CD4-positive, alpha-beta T cell treated with Interferon alpha-2 for 1 hour (primary cell): ENCODE measurements at places on chromosomes 7 and 10.
A peak's percentile ranks its signal among the peaks of the same experiment; 100 is the strongest.

- no peak for DNase-seq
Measured at GRCh38 chr7:97007583-97007861, 2.2 kb downstream of the DLX6 start.

- DNase-seq: no peak
Measured at GRCh38 chr10:69468751-69469089, 17.5 kb downstream of the TSPAN15 start.

- DNase-seq: no peak
Measured at GRCh38 chr10:46304062-46304461, 17.3 kb downstream of the ANTXRL start.

DNA sequence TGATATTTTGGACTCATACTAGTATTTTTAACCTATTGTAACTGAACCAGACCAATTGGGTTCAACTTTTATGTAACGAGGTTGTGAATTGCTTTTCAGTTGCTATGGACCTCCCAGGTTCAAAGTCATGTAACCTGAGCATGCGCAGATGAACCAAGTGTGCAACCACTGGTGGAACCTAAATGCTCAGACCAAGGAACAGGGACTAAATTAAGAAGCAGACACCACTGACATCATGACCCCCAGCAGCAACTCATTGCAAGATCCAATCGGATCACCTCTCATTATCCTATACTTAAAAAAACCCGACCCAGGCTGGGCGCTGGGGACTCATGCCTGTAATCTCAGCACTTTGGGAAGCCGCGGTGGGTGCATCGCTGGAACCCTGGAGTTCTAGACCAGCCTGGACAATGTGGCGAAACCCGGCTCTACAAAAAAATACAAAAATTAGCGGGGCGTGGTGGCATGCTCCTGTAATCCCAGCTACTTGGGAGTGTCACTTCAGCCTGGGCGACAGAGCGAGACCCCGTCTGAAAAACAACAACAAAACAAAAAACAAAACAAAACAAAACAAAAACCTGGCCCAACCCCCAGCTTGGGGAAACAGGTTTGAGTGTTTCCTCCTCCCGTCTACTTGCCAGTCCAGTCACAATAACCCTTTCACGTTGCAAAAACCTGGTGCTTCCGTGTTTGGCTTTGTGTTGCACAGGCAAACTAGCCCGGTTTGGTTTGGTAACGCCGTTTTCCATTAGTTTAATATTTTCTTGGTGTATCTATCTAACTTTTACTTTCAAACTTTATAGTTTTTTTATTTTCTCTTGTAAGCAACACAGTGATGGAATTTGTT, 11.3 kb upstream of the ZNF518A start:
- DNase-seq: no peak

DNA sequence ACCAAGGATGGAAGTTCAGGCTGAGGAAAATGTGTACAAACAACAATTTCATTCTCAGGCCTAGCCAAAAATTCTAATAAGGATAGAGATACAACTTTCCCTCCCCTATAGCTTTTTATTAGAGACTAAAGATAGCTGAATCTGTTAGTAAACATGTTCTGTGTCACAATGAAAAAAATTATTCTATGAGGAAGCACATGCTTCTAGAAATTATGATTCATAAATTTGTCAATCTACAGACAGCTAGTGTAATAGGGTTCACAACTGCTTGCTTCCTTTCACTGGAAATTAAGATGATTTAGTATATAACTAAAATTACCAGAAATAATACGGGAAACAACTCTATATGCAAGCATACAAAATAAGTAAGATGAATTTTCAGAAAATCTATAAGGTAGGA, 56.6 kb downstream of the CCDC3 start:
- no peak for DNase-seq

GRCh38 chr10:15859509-15859905, 800 bp downstream of the MINDY3 start:
- no peak for DNase-seq

GRCh38 chr7:147014286-147014955, 897.8 kb downstream of the CNTNAP2 start:
- DNase-seq: no peak

- DNase-seq: no peak
Measured at GRCh38 chr7:10718768-10719167, 254.9 kb upstream of the PHF14 start.

DNA sequence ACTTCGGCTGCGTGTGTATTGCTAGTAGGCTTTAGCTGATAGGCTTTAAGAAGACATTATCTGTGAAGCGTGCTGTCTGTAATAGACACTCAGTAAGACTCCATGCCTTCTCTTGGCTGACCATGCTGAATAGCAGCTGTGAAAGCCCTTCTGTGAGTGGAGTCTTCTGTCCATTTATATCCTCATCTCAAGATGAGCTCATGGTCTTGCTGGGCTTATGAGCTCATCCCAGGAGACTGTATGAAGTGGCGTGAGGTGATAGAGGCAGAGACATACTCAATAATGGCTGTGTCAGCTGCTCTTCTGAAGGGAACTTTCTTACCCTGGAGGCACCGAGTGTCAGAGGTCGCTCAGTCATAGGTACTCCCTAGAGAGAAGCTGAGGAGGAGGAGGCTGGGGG, 111.5 kb downstream of the SH2D4B start:
- no peak for DNase-seq

DNA sequence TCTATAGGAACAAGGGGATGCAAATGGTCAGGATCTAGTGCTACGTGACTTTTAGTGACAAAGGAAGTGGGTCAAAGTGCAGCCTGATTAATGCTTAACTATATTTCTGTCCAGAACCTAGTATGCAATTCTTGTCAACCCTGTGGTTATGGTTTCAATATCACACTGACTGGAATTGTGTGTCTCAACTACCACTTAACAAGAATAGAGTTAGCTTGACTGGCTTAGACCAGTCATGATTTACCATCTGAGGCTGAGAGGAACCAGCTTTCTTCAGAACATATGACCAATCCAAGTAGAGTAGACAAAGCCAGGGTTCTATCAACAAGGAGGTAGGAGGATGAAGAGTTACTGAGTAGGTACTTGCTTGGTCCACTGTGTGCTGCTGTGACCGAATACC, 54.4 kb downstream of the MYPN start:
- no peak for DNase-seq

DNA sequence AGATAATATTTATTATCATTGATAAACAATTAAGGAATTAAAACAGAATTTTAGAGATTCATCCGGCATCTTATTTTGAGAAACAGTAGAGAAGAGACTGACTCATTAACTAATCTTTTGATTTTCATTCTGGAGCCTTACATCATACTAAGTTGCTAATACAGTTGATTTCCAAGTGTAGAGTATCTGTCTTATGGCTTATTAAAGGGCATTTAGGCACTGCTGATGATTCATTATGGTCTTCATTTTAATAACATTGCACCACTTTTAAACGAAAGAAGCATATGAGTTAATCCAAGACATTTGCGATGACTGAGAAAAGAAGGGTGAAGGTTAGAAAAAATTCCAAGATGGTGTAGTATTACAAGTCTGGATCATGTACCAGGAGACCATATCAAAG, 186.0 kb upstream of the CACNA2D1 start:
- DNase-seq: no peak

GRCh38 chr10:33808475-33808874, 474.0 kb upstream of the NRP1 start:
- DNase-seq: no peak

- no peak for DNase-seq
Measured at GRCh38 chr7:44195889-44196288, 4.9 kb upstream of the YKT6 start.

DNA sequence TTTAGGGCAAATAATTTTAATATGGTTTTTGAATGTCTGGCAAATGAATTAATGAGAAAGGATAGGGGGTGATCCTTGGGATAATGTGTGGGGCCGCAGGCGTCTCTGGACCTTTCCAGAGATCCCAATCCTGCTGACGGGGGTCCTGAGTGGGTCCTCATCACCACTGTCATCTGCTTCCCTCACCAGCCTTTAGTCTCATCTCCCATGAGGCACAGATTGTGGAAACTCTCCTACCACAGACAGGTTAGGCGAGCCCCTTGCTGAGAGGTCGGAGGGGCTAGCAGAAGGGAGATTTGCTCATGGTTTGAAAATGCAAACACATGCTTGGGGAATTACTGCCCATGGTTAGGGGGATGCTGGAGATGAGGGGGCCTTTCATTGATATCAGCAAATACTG, 484.6 kb downstream of the RPS24 start:
- no peak for DNase-seq

- no peak for DNase-seq
Measured at GRCh38 chr10:121053151-121053550, 202.0 kb downstream of the WDR11 start.

DNA sequence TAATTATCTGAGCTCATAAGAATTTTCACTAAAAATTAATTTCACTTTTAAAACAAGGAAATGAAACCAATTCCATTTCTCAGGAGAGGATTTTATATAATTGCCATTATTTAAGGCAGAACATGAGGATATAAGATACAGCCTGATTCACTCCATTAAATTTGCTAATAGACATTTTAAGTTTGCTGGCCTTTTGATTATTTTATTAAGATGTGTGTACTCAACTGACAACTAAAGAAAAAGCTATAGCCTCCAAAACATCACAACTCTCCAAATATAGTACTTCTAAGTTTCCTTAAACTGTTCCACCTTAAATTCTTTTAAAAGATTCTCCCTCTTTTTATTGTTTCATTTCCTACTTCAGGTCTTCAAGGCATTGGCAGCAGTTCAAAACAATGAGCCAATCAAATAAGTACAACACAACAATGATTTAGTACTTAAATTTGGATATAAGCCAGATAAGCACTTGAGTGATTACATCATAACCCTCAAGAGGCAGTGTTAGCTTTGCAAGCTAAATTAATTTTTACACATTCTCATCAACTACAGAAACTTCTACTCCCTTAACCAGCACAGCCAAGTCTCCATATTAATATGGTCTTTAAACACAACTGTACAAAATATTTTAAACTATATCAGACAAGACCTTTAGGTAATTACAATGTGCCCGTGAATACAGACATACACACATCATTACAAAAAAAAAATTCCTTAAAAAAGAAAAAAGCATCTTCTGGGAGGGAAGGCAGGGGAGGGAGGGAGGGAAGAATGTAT, 121.8 kb downstream of the KMT2C start:
- DNase-seq: peak; percentile 53

DNA sequence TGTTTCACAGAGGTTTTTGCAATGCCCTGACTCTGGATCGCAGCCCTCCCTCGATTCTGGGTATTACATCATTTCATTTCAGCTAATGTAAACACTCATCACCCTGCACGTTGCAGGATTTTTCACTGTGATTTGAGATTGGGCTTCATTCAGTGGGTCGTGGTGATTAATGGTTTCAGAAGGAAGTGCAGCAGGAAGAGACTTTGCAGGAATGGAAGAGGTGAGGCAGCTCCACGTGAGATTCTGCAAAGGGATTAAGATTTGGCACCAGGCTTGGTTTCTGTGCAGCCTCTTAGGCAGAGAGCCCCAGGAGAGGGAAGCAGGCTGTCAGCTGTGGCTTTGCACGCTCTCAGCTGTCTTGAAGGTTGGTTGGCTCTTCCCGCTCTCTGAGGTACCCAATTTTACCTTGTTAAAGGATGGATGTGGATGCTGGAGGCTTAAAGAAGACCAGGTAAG, 95.2 kb downstream of the PLCE1 start:
- no peak for DNase-seq

GRCh38 chr10:58651040-58651439, 138.4 kb downstream of the BICC1 start:
- no peak for DNase-seq
